Nasal cavity respiratory epithelium epithelial cell of viscerocranial mucosa (primary cell): ENCODE measurements at places on chromosomes 7 and 10. TPM values are rescaled to one million over a fixed set of nuclear protein-coding genes. Genes with fewer than 3 reads are reported as not detected.

The CTAGE6 gene
- 1.00 TPM in 1 of 2 replicates, not detected in the other for total RNA-seq

The HYAL4 gene
- under 0.01 and 0.14 TPM in 2 replicates for total RNA-seq

The SPDYE11 gene
- not detected in 2 replicates for total RNA-seq

The OR6V1 gene
- not detected in 2 replicates for total RNA-seq

The SEMA4G gene
- total RNA-seq, result under 0.01 and 0.78 TPM in 2 replicates

The LAMB4 gene
- total RNA-seq, result 0.50 and 0.68 TPM in 2 replicates

The FZD8 gene
- 4.2 and 8.2 TPM in 2 replicates for total RNA-seq

The AKR1C8 gene
- not detected in 2 replicates for total RNA-seq

The CHRM2 gene
- total RNA-seq, result not detected in 2 replicates

The UNCX gene
- total RNA-seq, result not detected in 2 replicates

The EGFR gene
- 152 and 358 TPM in 2 replicates for total RNA-seq

The SLC29A4 gene
- 12.3 and 21.2 TPM in 2 replicates for total RNA-seq

The WASHC2C gene
- 26.4 and 30.4 TPM in 2 replicates for total RNA-seq

The DNAJC12 gene
- total RNA-seq, result 0.28 and 0.68 TPM in 2 replicates

The LAMB1 gene
- total RNA-seq, result 112 and 224 TPM in 2 replicates

The AQP1 gene
- total RNA-seq, result 0.14 TPM in 1 of 2 replicates, not detected in the other

The AGAP9 gene
- total RNA-seq, result 2.4 and 2.8 TPM in 2 replicates

The RBP4 gene
- total RNA-seq, result not detected in 2 replicates

The PAX4 gene
- not detected in 2 replicates for total RNA-seq

The AKR1C2 gene
- total RNA-seq, result 49.2 and 256 TPM in 2 replicates

The NME8 gene
- not detected in 2 replicates for total RNA-seq

The SLC13A4 gene
- total RNA-seq, result 0.07 TPM in 1 of 2 replicates, not detected in the other

The SCART1 gene
- total RNA-seq, result 0.34 and 0.64 TPM in 2 replicates

The CABCOCO1 gene
- not detected in 2 replicates for total RNA-seq

The NUTM2A gene
- 0.68 and 0.71 TPM in 2 replicates for total RNA-seq

The ASAH2 gene
- 0.68 and 6.6 TPM in 2 replicates for total RNA-seq

The SNCG gene
- 5.3 and 9.9 TPM in 2 replicates for total RNA-seq

The VENTX gene
- not detected in 2 replicates for total RNA-seq

The CALML5 gene
- total RNA-seq, result 2.3 and 2.7 TPM in 2 replicates

The SFTPA2 gene
- not detected in 2 replicates for total RNA-seq

The PSD gene
- 0.68 and 0.71 TPM in 2 replicates for total RNA-seq

The PTPRZ1 gene
- 15.4 and 17.7 TPM in 2 replicates for total RNA-seq

The CDC14C gene
- 0.07 TPM in 1 of 2 replicates, not detected in the other for total RNA-seq

The AGR2 gene
- total RNA-seq, result 11.5 and 139 TPM in 2 replicates

The FAM221A gene
- 2.1 and 4.4 TPM in 2 replicates for total RNA-seq

The SFTPA1 gene
- total RNA-seq, result not detected in 2 replicates

The EVX1 gene
- total RNA-seq, result not detected in 2 replicates

The GRIFIN gene
- total RNA-seq, result not detected in 2 replicates

The FKBP6 gene
- total RNA-seq, result not detected in 2 replicates

The PTPRN2 gene
- total RNA-seq, result under 0.01 and 2.5 TPM in 2 replicates

The GPR22 gene
- not detected in 2 replicates for total RNA-seq

The OPALIN gene
- not detected in 2 replicates for total RNA-seq

The UCN3 gene
- total RNA-seq, result not detected in 2 replicates

The PROSER2 gene
- 24.3 and 26.6 TPM in 2 replicates for total RNA-seq

The MSS51 gene
- 0.68 and 1.4 TPM in 2 replicates for total RNA-seq

The ERVW-1 gene
- total RNA-seq, result not detected in 2 replicates

The SPDYE16 gene
- not detected in 2 replicates for total RNA-seq

The MPP7 gene
- total RNA-seq, result 13.7 and 23.0 TPM in 2 replicates

The THSD7A gene
- under 0.01 and 0.28 TPM in 2 replicates for total RNA-seq

The CUEDC2 gene
- total RNA-seq, result 30.8 and 32.5 TPM in 2 replicates

The VSTM2A gene
- total RNA-seq, result not detected in 2 replicates

The CUL1 gene
- total RNA-seq, result 69.4 and 90.1 TPM in 2 replicates
